PC-9 (cell line): ENCODE measurements at places on chromosomes 1 and 21. TPM values are rescaled to one million over a fixed set of nuclear protein-coding genes. Genes with fewer than 3 reads are reported as not detected.

Gene FCRL6
- not detected in 2 replicates for total RNA-seq

Gene LCE2C
- total RNA-seq: not detected in 2 replicates

Gene ANGPTL3
- not detected in 2 replicates for total RNA-seq

Gene GBP1
- 6.0 and 7.3 TPM in 2 replicates for total RNA-seq

GRCh38 chr1:225746361-225747179 lies 31.1 kb upstream of the SRP9 start:
- DNase-seq: peak; percentile 74

GRCh38 chr1:6358757-6359201 lies 34.8 kb downstream of the ACOT7 start:
- peak; percentile 33 for DNase-seq

DNA sequence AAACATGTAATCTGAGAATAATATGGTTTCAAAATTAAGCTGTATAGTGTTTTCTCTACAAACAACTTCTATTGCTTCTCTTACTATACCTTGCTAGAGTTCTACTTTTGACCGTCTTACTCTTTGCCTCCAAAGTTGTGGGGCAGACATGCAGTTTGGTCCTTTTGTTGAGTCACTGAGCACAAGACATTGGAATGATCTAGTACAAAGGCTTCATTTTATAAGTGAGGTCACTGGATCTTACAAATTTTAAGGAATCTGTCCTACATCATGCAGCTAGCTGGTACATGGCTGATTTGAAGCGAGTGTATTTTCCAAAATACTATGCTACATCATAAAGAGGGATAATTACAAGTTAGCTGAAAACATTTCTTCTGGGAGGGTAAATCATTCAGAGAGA lies 28.8 kb downstream of the OR10J1 start:
- DNase-seq: no peak

- no peak for DNase-seq
These were observed 11.3 kb upstream of the SAMSN1 start for GRCh38 chr21:14557413-14557812.

DNA sequence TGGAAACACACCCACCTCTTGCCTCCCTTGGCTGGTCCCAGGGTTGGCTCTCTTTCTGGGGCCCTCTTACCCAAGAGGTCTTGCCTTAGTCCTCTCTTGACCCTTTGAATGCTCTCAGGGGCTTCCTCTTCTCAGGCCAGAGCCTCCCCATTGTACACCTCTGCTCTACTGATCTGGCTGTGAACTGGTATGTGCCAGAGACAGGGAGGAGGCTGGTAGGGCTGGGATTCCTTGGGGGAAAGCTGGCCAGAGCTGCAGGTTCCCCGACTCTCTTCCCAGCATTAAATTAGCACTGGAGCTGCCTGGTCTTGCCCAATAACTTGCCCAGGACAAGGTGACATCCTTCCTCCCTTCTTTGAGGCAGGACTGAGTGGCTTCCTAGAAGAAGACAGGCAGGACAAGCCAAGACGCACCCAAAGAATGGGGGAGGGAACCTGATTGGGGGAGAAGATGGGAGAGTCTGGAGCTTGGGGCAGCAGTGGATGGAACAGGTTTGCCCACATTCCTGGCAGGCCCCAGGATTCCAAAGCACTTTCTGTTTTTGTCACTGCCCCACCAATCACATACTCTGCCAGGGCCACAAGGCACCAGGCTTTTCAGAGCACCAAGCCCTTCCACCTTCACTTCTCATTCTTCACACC lies 37.2 kb upstream of the CITED4 start:
- DNase-seq: peak; percentile 97

DNA sequence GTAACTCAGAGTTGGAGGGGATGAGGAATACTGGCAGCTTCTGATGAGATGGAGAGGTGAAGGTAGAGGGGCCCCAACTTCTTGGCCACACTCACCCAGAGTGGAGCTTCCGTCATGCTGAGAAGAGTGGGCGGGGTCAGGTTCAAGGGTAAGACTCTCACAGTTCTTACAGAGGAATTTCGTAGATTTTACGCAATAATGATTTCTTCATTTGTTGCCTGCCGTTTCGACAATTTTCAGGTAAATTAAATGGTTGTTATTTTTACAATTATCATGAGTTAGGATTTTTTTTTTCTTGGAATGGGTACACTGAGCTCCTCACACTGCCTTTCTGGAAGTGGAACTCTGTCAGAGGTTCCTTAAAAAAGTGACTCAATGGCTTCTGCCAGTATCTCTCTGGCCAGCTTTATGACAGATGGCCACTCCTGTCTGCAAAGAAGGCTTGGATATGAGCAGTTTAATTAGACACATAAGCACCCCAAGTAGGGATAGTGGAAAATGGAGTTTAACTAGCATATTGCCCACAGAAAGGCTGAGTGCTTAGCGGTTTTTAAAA lies 13.8 kb upstream of the NLRP3 start:
- no peak for DNase-seq

DNA sequence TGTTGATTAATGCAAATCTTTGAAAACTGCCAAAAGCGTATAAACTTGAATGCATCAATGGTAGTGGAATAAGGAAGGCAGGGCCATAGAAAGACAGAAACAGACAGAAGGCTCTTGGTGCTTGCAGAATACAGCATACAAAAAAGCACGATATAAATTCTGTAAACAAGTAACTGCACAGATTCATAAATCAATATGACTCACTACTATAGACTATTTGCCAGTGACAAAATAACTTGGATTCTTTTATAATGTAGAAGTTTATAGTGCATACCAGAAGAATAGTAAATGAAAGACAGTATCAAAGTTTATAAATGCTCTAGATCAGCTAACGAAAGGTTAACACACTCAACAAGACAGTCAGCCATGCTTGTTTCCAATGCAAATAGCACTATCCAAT lies 349.6 kb downstream of the PTBP2 start:
- DNase-seq: no peak

DNA sequence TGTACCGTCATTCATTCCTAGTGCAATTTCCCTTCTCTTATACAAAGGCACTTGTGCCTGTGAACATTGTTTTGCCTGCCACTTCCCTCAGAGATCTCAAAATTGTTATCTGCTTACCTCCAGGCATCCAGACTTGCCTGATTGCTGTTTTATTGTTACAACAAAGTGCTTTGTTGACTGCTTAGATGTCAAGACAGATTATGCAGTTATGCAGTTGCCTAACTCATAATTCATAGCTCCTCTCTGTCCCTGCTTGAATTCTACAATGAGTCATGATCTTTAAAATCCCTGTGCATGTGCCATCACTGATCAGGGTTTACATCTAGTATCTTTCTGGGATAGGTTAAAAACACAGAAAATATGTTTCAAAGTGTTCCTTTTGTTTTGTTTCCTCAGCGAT lies 24.5 kb downstream of the CXADR start:
- DNase-seq: peak; percentile 11

DNA sequence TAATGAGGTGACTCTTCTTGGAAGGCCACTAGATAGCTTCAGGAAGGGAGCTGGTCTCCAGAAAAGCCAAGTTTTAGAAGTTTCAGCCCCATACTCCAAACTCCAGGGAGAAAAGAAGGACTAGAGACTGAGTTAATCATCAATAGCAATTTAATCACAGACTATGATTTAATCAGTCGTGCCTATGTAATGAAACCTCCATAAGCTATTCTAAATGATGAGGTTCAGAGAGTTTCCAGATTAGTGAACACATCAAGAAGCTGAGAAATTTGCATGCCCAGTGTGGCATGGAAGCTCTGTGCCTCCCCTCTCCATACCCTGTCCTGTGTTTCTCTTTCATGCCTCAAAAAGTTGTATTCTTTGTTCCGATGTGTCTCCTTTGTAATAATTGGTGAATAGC lies 49.2 kb upstream of the CCDC190 start:
- DNase-seq: no peak
